Activated B cell treated with CpG ODN at 0.5 μM for 24 hours (primary cell): ENCODE measurements at places on chromosomes 12 and 14. TPM values are rescaled to one million over a fixed set of nuclear protein-coding genes. Genes with fewer than 3 reads are reported as not detected.

BMP4 gene
- 0.42 TPM in 1 of 2 replicates, not detected in the other for total RNA-seq

CLEC4C gene
- 0.44 TPM in 1 of 2 replicates, not detected in the other for total RNA-seq

LRRK2 gene
- 59.9 and 71.7 TPM in 2 replicates for total RNA-seq

C14orf132 gene
- total RNA-seq, result 0.05 and 0.16 TPM in 2 replicates

ACVRL1 gene
- not detected in 2 replicates for total RNA-seq

DNA sequence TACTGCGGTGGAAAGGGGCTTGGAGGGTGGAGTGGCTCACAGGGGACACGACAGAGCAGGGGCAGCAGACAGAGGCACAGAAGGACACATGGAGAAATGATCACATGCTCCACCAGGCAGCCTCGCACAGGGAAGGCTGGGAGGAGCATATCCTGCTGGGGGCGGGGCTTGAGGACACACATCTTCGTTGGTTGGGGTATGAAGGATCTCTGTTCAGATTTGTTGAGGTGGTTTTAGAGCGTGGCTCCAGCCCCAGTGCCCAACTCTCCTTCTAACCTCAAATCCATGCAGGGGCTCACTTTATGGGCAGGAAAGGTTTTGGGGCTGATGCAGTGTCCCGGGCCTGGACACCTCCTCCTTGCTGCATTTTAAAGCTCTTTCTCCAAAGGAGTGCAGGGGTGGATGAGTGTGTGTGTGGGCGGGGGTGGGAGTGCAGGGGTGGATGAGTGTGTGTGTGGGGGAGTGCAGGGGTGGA lies 733 bp upstream of the P3H3 start:
- DNase-seq, result no peak

GRCh38 chr14:75165586-75166391 lies 10.6 kb downstream of the TMED10 start:
- no peak for DNase-seq

GRCh38 chr12:3595721-3596120 lies 104.7 kb downstream of the PRMT8 start:
- DNase-seq, result no peak

- DNase-seq, result no peak
These were observed 62.5 kb downstream of the BCL2L14 start for GRCh38 chr12:12133259-12133658.

DNA sequence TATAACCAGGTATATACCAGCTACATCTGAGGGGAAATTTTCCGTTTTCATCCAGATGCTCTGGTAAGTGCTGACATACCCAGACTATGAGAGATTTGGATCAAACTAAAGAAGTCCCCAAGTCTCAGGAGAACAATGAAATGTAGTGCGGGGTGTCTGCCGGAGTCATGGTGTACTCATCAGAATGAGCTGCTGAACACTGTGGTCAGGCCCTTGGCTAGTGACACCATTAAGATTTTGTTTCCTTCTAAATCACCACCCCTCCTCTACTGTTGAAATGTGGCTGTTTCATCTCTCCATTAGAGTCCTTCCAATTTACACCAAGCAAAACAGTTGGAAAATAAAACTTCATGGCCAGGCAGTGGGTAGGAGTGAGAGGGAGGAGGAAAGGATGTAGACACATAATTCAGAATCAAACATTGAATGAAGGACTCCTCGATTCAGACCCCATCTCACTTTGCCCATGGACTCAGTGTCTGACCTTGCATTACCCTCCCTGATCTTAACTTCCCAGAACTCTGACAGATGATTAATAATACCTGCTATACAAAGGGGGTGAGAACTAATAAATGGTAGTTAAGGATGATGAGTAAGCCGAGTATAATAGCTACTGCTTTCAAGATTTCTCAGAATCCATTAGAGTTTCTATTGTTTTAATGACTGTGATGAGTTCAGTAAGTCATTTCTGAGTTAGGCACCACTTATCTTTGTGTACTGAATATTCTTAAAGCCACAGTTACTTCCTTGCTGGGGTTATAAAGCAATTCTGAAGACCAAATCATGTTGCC lies 127.4 kb downstream of the CRADD start:
- DNase-seq, result no peak

DNA sequence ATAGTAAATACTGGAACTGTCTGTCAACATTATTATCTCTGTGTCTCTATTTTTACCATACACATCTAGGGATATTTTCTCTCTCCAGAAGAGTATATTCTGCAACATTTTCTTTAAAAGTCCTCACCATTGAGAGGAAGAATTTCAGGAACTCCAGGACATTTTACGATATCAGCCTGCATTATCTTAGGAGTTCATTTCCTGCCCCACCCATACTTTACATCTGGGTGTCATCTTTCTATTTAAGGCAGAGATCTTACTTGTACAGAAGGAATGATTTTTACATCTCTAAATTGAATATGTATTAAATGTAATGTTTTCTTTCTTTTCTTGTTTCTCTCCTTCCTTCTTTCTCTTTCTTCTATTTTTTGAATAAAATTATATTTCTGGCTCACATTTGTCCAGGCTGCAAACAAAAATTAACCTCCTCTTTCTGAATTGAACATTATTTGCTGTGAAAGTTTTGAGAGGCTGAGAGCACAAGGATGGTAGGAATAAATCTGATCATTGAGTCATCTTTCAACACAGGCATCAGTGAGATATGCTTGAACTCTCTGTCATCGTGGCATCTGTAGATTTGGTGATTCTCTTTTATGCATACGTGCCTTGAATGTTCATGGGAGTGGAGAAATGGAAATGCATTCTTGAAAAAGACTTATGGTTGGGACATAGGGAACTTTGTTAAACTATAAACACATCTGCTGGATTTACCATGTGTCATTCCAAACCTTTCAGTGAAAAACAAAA lies 753.6 kb downstream of the SLC16A7 start:
- DNase-seq, result no peak

GRCh38 chr14:33642691-33643244 lies 308.1 kb downstream of the EGLN3 start:
- no peak for DNase-seq
